Retinal pigment epithelial cell (primary cell): ENCODE measurements at places on chromosomes 7 and 10.
A peak's percentile ranks its signal among the peaks of the same experiment; 100 is the strongest.

DNA sequence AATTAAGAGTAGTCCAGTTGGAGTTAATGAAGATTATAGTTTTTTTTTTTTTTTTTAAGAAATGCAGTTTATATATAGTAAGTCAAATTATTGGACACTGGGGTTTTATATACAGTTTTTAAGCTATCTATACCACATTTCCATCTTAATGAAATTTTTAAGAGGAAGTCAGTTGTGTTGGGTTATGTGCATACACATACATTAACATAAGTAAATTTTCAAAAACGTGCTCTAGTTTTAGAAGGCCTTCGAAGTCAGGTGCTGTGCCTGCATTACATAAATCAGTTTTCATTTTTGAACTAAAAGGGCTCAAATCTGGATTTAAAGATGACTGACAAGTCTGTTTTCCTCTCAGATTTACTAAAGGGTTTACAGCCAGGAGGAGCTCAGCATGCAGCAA is 47.6 kb upstream of the FMC1 start:
- peak; percentile 44 for DNase-seq

DNA sequence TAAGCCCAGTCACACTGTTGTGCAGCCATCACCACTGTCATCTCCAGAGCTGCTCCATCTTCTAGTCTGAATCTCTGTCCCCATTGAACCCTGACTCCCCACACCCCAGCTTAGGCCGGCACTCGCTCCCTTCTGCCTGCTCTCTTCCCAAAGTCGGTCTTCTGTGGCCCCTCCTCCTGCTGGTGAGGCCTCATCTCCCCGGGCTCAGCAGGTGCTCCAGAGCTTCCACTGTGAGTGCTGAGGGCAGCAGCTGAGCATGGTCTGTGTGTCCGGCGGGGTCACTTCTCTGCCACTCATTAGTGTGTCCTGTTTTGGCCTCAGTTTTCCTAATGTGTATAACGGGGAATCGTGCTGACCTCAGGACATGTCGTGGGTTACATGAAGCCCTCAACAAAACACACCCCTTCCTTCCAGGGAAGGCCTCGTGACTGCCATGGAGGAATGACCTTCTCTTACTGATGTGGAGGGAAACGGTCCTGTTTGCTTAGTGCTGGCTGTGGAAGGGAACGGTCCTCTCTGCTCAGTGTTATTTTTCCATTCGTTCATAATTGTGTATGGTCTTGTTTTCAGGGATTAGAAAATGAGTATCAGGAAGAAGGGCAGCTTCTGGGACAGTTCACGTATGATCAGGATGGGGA is 4.3 kb upstream of the GET4 start:
- no peak for DNase-seq

DNA sequence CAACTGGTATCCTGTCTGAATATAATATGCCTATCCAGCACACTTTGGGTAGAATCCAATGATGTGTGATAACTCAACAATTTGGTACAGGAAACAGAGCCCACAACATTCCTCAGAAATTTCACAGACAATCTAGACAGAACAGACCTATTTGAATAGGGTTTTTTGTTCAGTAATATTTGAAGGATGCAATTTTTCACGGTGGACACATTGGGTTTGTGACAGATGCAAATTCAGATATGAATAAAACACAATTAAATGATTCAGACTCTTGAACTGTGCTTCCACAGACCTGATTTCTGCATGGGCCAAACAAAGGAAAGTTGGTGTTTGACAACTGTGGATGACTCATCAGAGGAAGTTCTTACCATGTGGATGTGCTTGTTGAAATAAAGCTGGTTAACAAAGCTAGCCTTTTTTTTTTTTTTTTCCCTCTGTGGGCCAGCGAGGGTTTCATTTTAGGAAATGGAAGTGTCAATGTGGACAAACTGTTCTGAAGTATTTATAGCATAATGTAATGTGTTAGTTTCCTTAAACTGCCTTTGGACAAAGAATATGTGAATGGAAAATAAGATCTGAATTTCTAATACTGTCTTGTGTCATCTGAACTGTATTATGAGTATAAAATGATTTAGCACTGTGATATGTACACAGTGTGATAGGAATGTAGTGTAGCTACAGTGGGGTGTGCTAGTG is 43.2 kb upstream of the FAM133B start:
- DNase-seq, result peak; percentile 63

DNA sequence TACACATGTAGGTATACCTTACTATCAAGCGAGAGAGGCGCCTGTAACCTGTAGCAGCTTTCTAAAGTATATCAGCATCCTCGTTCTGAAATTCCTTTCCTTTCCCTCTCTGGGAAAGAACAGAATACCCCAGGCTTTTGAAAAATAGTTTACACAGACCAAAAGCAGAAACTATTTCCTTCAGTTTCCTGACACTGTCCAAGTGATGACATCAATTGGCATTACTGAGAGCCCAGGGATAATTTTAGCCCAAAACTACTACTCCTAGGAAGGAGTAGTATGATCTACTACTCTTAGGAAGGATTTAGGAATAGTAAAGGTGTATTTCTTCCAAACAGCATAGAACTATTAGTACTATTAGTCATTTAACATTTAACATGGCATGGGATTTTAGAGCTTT is 6.0 kb downstream of the GNG11 start:
- DNase-seq, result no peak

- DNase-seq, result no peak
Observed at GRCh38 chr10:87580016-87580415, 75.3 kb downstream of the MINPP1 start.

GRCh38 chr7:30252885-30253795 is 31.3 kb upstream of the ZNRF2 start:
- peak; percentile 44 for DNase-seq

DNA sequence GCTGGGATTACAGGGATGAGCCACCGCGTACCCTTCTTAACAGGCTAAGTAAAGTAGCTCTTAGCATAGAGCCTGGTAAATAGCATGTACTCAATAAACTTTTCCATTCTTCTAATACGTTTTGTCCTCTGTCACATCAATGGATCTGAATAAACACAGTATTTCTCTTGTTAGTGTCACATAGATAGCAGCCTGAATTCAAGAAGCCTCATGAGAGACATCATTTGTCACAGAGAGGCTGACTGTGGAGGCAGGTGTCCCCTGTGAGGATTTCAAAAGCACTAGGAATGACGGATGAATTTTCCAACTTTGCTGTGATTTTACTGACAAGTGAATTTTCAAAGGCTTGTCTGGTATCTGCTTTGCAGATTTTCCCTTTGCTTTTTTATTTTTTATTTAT is 82.6 kb upstream of the CDC14C start:
- no peak for DNase-seq
